ENCODE measurements at places on chromosomes 16 and 17.

DNA sequence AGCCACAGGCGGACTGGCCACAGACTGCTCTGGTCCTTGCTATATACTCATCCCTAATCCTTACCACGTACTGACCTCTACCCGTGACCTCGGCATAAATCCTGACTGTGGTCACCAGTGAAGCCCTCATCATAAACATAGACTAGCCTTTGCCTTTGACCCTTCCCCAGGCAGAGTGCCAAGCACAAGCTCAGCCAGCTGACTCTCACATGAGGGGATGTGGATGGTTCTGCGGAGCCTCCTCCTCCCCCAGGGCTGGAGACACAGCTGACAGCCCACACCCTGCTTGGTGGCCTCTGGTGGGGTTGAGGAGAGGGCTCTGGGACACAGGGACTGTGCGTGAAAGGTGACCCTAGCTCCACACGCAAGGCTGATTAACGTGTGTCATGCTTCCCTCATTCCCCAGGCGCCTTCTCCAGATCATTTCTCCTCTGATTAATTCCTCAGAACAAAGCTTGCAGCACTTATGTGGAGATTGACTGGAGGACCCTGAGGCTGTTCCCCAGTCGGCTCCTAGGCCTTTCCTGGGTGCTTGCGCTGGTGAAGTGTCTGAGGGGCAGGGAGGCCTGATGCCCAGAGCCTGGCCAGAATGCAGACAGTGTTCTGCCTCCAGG is 241.5 kb upstream of the NLRP1 start:
- DNase-seq, result no peak

DNA sequence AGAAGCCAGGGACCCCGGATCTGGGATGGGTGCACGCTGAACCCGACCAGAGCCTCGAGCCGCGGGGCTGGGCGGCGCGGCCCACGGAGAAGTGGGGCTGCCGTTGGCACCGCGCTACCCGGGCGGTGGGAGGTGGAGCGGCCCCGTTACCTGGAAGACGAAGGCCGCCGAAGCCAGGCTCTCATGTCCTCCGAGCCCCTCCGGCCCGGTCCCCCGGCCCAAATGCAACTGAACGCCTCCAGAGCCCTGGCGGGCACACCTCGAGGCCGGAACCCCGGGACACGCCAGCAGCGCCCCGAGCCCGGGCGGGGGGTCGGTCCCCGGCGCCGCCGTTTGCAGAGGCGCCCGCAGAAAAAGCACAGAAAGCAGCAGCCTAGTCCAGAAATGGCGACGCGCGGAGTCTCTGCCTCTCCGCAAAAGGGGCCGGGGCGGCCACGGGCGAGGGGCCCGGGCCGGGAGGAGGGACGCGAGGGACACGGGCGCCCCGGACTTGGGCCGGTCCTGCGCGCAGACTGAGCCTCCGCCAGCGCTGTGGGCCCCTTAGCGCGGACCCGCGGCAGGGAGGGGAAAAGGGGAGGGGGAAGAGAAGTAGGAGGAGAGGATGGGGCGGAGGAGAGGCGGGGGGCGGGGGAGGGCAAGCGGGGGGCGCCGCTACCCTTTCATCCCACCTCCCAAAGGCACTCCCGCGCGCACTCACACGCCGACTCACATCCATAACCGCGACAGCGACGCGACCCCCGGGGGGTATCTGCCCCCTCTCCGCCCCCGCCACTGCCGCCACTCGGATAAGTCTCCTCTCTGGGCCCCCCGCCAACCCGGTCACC is 1.4 kb downstream of the AXIN2 start:
- DNase-seq, result no peak

GRCh38 chr17:67555855-67556254 is 161.9 kb upstream of the NOL11 start:
- no peak for DNase-seq

GRCh38 chr17:17890773-17891759 is 54.3 kb upstream of the SREBF1 start:
- no peak for DNase-seq

DNA sequence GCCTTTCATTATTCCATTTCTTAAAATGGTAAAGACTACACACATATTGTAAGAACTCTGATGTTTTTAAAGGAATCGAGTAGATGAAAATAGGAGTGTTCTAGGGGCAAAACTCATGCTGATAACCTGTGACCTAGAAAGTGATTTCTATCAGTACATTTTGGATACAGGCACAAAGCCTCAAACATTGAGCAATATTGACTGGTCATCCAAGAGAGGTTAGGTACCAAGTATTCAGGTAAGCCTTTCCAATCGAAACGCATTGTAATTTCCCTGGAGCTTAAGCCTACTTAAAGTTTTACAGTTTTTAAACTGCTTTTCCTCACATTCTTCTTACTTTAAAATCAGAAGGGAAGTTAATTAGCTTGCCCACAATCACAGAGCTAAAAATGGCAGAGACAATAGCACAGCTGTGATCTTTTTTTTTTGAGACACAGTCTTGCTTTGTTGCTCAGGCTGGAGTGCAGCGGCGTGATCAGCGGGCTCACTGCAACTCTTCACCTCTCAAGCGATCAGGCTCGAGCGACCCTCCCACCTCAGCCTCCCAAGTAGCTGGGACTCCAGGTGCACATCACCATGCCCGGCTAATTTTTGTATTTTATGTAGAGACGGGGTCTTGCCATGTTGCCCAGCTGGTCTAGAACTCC is 3.3 kb downstream of the GOT2 start:
- DNase-seq, result no peak

DNA sequence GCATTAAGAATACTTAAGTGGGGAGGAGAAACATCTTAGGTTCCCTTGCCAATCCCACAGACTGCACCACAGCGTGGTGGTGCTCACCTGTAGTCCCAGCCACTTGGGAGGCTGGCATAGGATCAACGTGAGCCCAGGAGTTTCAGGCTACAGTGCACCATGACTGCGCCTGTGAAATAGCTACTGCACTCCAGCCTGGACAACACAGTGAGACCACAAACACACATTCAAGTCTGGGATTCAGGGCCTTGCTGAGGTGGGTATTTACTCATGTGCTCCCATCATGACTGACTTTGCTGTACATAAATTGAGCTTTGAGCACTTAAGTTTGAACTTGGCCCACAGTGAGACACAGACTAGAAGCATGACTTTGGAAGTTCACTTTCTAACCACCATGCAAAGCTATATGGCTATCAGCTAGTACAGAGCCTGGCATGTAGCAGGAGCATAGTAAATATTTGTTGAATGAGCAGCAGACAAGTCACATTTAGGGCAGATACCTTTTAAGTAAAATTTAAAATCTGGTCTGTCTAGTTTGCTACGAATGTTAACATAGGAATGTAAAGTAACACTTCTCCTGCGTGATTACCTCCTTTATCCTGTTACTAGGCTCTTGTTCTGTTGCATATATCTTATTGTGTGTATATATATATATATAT is 33.5 kb downstream of the CEP95 start:
- no peak for DNase-seq

GRCh38 chr16:4683255-4684057 is 9.9 kb upstream of the NUDT16L1 start:
- no peak for DNase-seq

DNA sequence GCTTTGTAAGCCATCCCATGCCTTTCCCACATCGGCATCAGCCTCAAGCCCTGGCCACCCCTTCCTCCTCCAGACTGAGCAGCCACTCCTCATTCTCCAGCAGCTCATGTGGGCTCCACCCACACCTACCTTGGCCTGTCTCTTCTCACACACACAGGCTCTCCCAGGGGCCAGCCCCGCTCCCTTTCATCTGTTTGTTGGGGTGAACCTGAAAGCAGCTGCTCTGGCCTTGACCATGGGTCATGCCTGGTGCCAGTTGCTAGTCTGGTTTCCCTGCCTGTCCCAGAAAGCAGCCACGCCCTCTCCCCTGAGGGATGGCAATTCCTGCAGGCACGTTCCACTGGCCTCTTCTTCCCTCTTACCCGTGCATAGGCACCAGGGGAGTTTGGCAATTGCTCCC is 11.4 kb upstream of the TMEM238L start:
- DNase-seq, result no peak

- no peak for DNase-seq
Observed at GRCh38 chr16:24497440-24497839, 41.9 kb upstream of the RBBP6 start.

GRCh38 chr16:50260206-50261159 is 5.9 kb upstream of the ADCY7 start:
- no peak for DNase-seq

- DNase-seq, result no peak
Observed at GRCh38 chr17:45022655-45023339, 28.6 kb downstream of the DCAKD start.

- DNase-seq, result no peak
Observed at GRCh38 chr16:63080746-63081145, 1044.5 kb upstream of the CDH8 start.

- DNase-seq, result peak; percentile 4
Observed at GRCh38 chr16:15434425-15435215, at the start of gene BMERB1. Gene BMERB1, plus strand, starts transcription at chr16:15434588. Its CDS starts 66 bp downstream, at chr16:15434654.

DNA sequence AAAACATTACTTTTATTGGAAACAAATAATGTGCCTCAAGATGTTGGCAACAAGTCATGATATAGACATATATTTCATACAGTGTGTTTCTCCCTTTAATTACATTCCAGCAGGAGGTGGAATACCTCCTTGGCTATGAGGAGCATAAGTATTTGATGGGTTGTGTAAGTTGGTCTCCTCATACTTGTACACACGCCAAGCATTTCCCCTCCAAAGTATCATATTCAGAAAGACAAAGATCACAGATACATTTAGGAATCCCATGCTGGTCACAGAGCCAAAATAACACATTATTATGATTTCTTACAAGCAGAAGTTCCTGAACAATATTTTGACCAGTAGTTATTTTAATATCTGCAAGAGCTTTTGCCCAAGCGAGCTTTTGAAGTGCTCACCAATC is 57.8 kb downstream of the WSB1 start:
- no peak for DNase-seq
